SIG-M5 (cell line): ENCODE measurements at places on chromosomes 7 and 10.
A peak's percentile ranks its signal among the peaks of the same experiment; 100 is the strongest.

DNA sequence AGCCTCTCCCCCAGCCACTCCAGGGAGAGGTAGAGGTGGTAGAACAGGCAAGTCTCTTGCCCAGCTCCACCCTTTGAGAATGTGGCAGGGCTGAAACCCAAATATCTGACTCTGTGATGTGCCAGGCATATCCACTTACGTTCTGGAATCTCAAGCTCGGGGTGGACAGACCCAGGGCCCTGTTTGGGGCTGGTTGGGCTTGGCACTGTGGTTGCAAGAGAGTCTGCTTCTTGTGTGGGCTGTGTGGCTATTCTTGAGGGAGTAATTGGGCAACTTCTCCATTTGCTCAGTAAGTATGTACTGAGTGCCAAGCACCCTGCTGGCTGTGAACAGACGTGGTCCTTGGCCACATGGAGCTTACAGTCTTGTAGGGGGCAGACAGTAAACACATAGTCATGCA, 4.7 kb downstream of the UBTD1 start:
- no peak for DNase-seq

- DNase-seq: no peak
Measured at GRCh38 chr10:72365106-72365895, 10.6 kb upstream of the DNAJB12 start.

DNA sequence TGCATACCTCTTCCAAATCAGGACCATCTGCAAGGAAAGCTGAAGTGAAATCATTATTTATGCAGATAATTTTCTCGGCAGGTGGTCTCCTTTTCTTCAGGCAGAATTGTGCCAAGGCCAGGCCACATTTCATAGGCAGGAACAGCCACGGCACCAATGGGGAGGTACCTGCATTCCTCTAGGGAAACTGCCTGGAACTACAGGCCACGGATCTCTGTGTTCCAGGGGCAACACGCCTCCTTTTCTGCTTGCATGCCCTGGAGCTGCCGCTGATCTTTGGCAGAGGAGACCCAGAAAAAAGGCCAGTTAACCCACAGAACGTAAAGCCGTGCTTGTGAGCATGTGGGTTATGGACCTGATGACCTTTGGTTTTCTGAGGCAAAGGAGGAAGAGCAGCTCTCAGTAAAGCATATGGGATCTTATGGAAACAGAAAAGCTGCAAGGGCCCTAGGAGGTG, 111.2 kb upstream of the KIAA1217 start:
- DNase-seq: no peak

DNA sequence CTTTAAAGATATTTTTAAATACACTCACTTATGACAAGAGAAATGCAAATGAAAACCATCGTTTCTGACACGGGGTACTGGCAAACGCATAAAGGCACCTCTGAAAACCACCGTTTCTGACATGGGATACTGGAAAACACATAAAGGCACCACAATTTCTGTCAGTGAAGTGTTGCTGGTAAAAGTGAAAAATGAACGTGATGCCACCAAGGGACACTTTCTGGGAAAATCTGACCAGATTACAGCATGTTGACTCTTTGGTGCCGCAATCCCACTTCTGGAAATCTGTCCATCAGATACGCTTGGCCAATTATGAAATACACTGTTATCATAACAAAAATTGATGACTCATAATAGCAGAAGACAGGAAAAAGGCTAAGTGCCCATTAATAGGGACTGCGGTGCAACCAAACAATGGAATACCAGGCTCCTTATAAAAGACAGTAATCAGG, 131.7 kb downstream of the ZMYND11 start:
- no peak for DNase-seq

GRCh38 chr7:114789871-114790311, 132.0 kb upstream of the MDFIC start:
- no peak for DNase-seq

DNA sequence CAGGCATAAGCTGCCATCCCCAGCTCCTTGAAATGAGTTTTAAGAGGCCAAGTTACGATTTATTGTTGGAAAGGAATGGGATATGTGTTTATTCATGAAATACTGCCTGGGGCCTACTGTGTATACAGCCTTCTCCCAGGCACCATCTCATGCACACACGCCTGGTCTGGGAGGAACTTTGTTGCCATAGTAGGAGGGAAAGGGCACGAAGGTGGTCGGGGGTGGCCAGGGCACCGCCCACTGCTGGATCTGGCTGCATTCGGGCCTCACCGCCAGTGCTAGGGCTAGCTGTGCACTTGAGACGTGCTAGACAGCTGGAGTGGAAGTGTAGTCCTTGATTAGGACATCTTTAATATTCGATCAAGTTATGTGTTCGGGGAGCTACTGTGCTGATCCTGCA, 84.0 kb downstream of the UBE3C start:
- DNase-seq: no peak

DNA sequence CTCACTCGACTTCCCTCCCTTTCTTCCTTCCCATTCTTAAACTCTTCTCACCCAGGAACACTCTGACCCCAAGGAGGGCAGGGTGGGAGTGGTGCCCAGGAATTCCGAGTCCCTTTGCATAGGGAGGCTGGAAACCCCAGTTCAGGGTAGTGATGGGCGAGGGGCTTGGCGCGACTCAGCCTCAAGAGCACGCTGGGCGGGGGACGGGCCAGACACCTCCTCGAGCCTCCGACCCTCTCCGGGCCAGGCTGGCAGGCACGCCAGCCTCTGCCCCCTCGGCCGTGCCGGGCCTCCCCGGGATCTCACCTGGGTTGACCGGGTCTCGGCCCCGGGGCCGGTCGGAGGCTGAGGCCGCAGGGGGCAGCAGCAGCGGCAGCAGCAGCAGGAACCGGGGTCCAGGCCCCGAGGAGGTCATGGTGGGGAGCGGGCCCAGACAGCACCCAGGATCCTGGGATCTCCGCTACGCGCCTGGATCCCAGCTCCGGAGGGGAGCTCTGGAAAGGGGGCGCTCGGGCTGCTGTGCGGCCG, 457 bp downstream of the PLOD3 start:
- DNase-seq: no peak

GRCh38 chr7:5679048-5679812, 102.2 kb downstream of the RNF216 start:
- no peak for DNase-seq

DNA sequence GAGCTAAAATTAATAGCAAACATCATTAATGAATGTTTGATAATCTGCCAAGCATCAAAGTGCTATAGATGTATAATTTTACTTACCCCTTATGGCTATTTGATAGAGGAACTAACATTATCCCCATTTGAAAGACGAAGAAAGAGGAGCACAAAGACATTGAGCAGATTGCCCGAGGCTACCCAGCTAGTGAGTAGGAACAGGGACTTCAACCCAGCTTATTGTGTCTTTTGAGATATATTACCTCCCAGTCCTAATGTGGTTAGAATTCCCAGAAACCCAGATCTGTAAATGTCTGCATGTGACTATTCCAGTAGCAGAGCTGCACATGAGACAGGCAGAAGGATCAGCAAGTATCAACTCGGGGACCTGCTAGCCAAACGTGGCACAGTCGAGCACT, 160.1 kb upstream of the AOAH start:
- no peak for DNase-seq

GRCh38 chr7:99112097-99112496, 31.8 kb downstream of the SMURF1 start:
- no peak for DNase-seq

- no peak for DNase-seq
Measured at GRCh38 chr10:30114401-30114800, 55.0 kb upstream of the JCAD start.

- DNase-seq: no peak
Measured at GRCh38 chr7:37433166-37433565, 15.5 kb downstream of the ELMO1 start.

GRCh38 chr7:47407136-47407535, 174.8 kb downstream of the TNS3 start:
- DNase-seq: no peak

- peak; percentile 74 for DNase-seq
Measured at GRCh38 chr7:44978511-44979366, at the start of gene MYO1G. Gene MYO1G (minus strand): TSS chr7:44979015. CDS start chr7:44978961, 54 bp downstream.

DNA sequence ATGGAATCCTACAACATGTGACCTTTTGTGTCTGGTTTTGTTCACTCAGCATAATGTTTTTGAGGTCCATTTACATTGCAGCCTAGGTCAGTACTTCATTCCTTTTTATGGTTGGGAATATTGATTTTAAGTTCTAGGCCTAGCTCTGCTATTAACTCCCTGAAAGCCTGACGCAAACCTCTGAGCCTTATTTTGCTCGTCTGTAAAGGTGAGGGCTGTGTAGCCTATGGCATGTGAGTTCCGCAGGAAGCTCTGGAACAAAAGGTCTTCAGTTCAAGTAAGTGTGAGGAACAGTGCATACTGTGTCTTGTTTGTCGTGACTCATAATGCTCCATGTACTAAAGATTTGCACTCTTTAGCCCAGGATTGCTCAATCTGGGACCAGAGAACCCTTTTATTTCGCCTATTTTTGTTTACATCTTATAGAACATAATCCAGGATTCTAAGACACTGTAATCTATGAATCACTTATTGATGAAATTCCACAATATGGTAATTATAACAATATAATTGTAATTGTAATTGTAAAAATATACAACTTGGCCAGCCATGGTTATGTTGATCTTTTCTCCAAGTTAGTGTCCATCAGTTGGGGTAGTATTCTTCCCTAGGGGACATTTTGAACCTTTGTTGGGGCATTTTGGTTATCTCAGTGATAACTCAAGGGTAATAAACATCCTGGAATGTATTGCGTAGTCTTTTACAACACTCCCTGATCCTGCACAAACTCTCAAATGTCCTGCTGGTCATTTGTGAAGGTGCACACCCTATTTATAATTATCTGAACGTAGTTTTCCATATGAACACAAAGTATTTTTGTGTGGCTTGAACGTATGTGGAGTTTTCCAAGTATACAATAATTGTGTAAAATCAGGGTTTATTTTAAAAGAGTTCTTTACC, 184.7 kb downstream of the VTI1A start:
- DNase-seq: no peak

DNA sequence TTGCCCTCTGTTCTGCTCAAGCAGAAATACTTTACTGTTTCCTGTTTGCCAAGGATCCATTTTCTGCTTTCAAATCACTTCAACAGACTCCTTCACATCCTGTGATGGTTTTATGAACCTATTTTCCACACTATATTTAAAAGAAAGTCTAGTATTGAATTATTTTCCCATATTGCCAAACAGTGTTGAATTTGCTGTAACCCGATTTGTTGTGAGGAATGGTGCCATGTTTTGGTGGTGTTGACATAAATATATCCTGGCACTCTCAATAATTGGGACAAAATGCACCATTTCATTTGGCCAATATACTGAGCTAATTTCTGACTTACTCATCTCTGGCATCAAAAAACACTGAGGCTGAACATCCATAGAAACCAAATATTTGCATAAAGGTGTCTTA, 615.4 kb upstream of the SEMA3D start:
- DNase-seq: no peak

DNA sequence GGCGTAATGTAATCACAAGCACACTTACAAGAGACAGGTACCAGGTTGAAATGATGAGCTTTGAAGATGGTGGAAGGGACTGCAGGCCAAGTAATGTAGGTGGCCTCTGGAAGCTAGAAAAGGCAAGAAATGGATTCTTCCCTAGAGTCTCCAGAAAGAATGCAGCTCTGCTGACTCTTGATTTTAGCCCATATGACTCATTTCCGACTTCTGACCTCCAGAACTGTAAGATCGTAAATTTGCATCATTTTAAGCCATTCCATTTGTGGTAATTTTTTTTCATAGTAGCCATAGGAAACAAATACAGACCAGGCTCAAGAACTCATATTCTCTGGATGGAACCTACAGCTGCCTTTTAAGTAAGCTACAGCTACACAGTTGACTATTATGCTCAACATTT, 315.5 kb downstream of the MAGI2 start:
- no peak for DNase-seq

DNA sequence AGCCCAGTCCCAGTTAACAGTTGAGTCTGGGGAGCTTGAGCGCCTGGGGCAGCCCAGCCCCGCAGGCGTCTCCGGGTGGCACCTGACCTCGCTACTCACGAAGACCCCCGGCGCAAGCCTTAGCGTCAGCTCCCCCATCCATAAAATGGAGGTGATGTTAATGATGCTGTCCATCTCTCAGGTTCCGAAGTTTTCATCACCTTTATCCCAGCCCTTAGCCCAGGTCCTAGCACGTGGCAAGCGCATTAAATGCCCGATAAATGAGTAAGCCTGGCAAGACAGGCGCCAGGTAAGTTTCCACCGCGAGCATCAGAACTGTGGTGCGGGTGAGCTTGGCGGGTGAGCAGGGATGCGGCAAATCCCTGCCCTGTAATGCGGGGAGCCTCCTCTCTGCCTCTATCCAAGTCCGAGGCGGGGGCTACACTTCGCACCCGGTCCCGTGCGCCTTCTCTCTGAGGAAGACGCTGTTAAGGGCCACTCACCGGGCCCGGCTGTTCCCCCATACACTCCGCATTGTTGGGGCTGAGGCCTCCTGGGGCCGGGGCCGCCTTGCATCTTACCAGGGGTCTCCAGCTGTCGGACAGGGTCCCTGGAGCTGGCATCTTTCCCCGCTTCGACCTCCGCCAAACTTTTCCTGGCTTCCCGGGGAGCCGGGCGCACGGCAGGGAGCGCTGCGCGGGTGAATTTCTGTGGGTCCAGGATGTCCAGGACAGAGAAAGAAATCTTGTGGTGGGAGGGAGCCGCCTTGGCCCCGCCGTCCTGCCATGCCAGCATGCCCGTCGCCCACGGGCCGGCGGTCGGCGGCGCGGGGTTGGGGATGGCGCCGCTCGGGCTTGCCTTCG, 444 bp downstream of the NKX1-2 start:
- no peak for DNase-seq

DNA sequence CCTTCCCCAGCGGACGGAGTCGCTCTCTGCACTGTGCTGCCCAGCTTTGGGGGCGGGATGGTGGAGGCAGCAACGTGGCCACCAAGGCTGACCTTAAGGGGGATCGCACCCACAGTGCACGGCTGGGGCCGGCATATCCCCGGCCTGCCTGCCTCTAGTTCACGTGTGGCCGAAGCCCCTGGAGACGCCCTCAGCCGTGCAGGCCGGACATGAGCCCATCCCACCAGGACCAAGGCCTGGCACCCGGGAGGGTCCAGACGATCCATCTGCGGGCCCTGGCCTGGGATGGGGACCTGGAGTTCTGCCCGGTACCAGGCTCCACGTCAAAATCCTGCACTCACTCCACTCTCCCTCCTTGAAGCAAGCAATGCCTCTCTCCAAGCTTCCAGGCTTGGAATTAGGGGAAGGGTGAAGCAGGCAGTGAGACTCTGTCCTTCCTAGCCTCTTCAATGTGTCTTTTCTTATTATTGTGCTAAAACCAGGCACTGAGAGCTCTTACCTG, 520.8 kb downstream of the REEP3 start:
- DNase-seq: no peak

- no peak for DNase-seq
Measured at GRCh38 chr10:80555415-80555814, 17.7 kb downstream of the SH2D4B start.

GRCh38 chr7:134885967-134886352, 100.3 kb upstream of the AGBL3 start:
- DNase-seq: peak; percentile 15

GRCh38 chr10:6239213-6239991, 36.7 kb downstream of the PFKFB3 start:
- peak; percentile 35 for DNase-seq

DNA sequence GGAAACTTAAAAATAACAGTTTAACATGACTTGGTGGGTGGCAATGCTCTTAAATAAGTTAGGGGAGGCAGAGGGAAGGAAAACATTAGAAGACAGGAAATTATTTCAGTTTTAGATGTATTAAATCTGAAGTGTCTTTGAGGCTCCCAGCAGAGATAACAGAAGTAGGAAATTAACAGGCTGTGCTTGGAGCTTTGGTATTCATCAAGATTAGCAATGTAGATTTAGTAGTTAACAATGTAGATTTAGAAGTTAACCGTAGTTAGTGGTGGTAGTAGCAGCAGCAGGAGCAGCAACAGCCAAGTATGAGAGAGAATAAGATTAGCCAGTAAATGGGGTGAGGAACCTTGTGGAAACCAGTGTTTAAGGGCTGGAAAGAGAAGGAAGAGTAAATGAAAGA, 48.7 kb upstream of the UBN2 start:
- DNase-seq: no peak
